ENCODE measurements at places on chromosomes 1 and 21.

GRCh38 chr1:166300767-166301166 lies 134.0 kb upstream of the FAM78B start:
- DNase-seq, result no peak

GRCh38 chr1:209655411-209656231 lies 3.4 kb upstream of the LAMB3 start:
- no peak for DNase-seq

DNA sequence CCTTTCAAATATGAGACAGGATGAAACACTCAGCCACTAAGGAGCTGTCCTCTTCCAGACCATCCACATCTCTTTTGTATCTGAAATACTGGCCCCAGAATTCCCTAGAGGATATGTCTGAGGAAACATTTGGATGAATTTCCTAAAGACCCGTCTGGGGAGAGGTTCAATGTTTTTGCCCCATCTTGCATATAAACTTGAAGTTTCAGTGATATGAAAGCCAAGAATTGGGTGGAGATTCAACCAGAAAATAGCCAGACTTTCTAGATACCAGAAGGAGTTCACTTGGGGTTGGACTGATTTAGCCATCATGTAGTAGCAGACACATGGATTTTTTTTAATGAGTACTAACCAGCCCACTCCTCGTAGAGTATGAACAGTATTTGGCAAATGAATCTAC lies 182.0 kb downstream of the PLPP3 start:
- no peak for DNase-seq

- DNase-seq, result no peak
Measured at GRCh38 chr1:227227761-227228160, 90.5 kb downstream of the CDC42BPA start.

DNA sequence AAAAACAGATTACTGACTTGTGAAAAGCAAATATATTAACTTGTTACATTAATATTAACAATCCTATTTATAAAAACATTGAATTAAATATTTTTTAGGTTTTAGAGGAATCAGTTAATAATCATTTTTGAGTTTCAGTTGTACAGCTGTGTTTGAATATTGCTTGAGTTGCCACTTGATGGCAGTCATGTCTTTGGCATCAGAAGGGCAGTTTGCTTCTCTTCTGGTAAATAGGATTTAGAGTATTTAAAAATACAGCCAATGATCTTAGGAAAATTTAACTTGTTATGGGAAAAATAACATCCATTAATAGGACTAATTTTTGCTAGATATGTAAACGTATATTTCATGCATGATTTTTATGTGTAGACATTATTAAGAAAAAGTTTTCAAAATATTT lies 234.1 kb downstream of the NCAM2 start:
- DNase-seq, result peak; percentile 3

DNA sequence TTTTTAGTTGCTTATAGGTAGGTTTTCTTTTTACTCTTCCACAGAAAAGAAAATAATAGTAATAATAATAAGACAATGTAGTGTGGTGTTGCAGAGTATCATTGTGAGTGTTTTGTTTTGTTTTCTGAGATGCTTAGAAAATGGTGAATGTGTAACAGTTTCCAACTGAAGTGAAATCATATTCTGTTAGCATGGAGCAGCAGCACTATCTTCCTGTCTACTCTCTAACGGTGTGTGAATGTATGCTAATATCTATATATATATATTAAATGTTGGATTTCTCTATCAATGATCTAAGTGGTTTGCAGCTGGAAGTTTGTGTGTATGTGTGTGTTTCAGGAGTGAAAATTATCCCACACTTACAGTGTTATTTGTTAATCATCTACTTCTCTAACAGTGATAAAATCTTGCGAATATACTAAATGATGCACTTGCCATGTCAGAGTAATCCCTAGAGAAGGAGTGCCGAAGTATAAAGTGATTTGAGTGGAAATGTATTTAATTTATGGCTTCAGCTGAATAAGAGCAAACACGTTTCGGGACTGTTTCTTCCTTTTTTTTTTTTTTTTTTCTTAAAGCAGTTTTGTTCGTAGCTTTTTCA lies 377 bp downstream of the SAMD13 start:
- DNase-seq, result no peak

GRCh38 chr1:13965770-13966398 lies 265.9 kb downstream of the PRDM2 start:
- no peak for DNase-seq

DNA sequence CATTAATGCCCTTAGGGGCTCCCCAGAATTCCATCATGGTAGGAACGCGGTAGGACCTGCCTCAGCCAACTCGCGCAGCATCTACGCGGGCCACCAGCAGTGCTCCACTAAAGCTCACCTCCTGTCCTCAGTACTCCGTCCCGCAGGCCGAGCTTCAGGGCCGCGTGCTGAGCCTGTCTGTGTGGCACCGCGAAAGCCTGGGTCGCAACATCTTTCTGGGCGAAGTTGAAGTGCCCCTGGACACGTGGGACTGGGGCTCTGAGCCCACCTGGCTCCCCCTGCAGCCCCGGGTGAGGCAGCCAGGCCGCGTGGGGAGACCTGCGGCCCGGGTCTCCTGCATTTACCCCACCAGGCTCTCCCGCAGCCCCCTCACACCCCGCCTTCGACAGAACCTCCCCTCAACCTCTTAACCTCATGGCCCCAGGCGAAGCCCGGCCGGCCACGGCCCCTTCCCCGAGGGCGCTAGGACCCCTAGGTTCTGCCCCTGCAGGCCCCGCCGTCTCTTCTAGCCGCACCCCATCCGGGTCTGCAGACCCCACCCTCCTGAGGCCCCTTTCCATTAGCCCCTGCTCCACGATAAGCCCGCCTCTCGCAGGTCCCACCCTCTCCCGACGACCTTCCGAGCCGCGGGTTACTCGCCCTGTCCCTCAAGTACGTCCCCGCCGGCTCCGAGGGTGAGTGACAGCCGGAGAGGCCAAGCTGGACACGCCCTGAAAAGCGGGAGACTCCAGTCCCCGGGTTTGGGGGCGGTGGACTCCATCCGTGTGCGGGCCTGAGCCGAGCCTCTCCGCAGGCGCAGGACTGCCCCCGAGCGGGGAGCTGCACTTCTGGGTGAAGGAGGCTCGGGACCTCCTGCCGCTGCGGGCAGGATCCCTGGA lies 9.1 kb downstream of the SYTL1 start:
- DNase-seq, result no peak

DNA sequence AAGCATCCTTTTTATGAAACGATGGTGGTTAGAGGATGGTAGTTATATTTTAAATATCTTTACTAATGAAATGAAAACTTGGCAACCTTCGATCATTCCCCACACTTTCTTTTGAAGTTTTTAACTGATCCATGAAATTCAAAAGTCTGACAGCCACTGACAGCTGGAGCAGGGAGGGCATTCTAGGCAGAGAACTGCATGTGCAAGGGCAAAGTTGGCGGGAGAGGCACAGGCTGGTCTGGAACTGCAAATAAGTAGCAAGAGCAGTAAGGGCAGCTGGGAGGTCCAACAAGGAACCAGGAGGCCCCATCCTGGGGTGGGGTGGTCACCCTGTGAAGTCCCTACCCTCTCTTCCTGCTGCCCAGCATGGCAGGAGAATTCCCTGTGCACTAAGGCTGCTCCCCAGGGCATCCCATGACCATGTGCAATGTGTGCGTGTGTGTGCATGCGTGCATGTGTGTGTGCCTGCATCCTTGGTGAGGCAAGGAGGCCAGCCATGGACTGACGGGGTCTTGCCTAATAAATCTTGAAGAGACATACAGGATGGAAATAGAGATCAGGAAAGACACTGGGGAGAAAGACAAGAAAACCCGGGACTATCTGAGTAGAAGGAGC lies 33.1 kb upstream of the FOXO6 start:
- no peak for DNase-seq

GRCh38 chr1:13935336-13935735 lies 235.3 kb downstream of the PRDM2 start:
- DNase-seq, result no peak

DNA sequence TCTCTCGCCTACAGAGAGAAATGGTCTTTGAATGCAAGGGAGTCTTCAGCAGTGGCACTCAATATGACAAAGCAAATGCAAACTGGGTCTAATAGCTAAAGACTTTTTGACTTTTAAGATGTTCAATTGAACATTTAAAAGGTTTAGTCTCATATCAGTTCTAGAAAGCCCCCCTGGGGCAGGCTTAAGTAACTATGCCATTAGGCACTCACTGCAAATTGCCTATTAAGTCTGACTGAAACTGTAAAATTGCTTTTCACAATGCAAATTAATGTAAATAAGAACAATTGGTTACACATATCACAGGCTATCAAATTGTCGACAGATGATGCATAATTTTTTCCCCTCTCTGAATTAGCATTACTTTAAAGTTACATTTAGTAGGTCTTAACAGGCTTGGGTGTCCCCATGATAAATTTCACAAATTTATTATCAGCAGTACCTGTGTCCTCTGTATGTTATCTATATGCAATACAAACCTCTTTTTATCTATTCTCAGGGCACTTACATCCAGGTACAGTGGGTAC lies 329.1 kb downstream of the LRRIQ3 start:
- no peak for DNase-seq

GRCh38 chr1:97010566-97011264 lies 289.1 kb downstream of the PTBP2 start:
- no peak for DNase-seq

DNA sequence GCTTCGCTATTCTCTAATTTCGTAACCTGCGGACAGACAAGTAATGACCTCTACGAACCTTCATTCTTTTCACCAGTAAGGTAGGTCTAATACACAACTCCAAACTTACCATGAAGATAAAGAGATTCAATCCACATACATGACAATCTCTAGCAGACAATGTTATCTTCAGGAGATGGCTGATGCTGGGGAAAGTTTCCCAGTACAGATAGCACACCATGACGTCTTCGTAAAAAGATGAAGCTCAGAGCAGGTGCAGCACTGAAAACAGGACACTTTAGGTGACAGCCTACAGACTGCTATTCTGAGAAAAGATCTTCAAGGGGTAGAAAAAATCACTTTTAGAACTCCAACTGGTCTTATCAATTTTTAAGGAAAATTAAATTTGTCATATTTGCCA lies 41.3 kb downstream of the ZNF281 start:
- no peak for DNase-seq

GRCh38 chr1:183810756-183811544 lies 6.0 kb downstream of the RGL1 start:
- no peak for DNase-seq

- no peak for DNase-seq
Measured at GRCh38 chr1:158434741-158435140, 8.7 kb upstream of the OR10K2 start.

- no peak for DNase-seq
Measured at GRCh38 chr1:241352401-241352800, 4.6 kb downstream of the RGS7 start.

- DNase-seq, result no peak
Measured at GRCh38 chr1:74357756-74358155, 122.6 kb downstream of the TNNI3K start.

DNA sequence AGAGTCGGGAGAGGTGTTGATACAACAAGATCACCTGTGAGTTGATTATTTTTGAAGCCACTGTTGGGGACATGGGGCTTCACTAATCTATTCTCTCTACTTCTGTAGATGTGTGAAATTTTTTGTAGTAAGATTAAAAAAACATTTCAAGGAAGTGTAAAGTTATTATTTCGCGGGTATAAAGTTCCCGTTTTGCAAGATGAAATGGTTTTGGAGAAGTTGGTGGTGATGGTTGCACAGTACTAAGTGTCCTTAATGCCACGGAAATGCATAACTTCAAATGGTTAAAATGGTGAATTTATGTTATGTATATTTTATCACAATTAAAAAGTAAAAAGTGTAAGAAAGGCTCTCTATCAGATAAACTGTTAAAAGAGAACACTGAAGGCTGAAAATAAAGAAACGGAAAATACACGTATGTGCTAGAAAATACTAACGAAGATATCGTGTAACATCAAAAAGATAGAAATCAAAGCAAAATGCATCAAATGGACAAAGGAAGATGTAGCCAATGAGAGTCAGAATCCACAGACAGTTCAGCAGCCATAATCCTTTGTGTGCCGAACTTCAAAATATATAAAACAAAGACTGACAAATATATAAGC lies 2.9 kb upstream of the ITGB2 start:
- no peak for DNase-seq

- no peak for DNase-seq
Measured at GRCh38 chr21:30620080-30620479, 347 bp upstream of the KRTAP20-4 start.

DNA sequence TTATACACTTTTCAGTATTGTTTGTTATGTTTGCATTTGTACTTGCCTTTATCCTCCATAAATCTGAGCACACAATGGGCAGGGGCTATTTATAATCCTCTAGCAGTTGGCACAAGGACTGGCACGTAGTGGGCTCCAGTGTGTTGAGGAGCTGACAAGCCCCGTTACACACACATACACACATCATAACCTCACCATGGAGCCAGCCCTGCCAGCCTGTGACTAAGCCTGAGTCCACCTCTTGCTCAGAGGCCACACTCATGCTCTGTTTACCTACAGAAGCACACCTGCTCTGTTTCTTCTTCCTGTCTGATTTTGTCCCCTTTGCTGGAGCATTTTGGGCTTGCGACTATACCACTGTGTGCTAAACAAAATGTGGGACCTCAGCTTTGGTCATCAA lies 64.5 kb upstream of the SPATA6 start:
- no peak for DNase-seq

DNA sequence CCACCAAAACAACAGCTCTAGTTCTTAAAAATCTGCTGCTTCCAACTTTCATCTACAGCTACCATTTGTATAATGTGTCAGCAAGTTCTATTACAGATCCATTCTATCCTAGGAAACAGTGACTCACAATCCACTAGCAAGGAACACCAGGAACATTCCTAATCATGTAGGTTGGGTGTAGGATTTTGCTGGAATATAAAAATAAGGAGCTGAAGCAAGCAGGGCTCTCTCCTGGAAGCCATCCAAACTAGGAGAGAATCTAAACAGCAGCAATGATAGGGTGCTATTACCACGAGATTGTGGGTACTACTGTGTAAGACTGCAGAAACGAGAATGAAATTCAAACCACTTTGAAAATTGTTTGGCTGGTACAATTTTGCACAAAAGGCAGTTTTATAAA lies 135.0 kb downstream of the PTPN14 start:
- no peak for DNase-seq

- DNase-seq, result no peak
Measured at GRCh38 chr21:14572204-14572780, 26.2 kb upstream of the SAMSN1 start.

- no peak for DNase-seq
Measured at GRCh38 chr21:44354001-44354405, 582 bp downstream of the TRPM2 start.

Data from BJ (cell line).